GM18507 (cell line): ENCODE measurements at places on chromosomes 4 and X.

- DNase-seq = no peak
These were observed 65.7 kb upstream of the KCNIP4 start for GRCh38 chr4:22014222-22014741.

- DNase-seq = no peak
These were observed 322.9 kb downstream of the RAPGEF2 start for GRCh38 chr4:159425737-159426305.

DNA sequence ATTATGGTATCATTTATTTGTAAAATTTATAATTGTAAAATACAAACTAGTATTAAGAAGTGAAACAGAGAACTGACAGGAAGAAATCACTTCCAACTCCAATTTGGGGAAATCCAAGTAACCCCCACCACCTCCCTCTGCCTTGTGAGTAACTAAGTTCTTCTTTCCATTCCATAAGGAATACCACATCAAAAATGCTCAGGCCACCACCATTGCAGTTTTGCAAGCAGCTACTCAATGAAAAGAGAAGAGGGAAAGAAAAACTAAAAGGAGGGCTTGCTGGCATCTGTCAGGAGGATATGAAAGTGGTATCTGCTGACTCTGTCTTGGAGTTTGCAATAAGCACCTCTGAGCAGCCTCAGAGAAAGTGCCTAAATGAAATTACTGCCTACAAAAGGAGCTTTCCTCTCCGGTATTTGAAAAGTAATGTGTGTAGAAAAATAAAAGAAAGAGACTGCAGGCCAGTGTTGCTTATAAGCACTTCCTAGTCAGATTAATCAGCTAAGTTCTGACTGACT is 228.7 kb downstream of the OPHN1 start:
- DNase-seq = no peak

- DNase-seq = no peak
These were observed 275.8 kb downstream of the PTTG2 start for GRCh38 chr4:38236003-38236402.

DNA sequence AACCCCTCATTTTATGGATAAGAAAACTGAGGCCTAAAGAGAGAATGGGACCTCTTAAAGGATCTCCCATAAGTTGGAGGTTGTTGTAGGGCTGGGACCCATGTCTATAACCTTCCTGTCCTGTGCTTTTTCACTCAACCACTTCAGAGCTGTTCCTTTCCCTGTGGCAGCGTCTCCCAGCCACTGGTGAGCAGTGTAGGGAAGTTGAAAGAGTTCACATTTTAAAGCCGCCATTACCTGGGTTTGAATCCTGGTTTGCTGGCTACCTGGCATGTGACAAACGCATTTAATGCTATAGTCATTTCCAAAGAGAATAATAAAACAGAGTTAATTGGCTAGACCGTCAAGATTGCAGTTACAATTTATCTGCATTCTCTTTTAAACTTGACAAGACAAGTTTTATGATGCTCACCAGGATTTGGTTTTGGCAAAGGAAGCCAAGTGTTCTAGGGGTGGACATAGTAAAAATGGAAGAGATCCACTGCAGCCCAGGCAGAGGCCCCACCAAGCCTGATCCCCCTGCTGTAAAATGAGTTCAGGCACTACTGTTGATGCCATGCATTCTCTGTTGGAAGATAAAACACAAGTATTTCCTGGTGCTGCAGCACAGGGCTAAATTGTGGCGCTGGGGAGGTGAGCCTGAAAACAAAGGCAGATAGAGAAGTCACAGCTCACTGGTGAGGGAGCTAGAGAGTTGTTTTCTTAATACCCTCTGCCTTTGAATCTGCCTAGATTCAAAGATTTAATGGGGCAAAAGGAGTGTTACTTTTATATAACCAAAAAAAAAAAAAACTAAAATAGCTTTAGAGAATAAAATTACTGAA is 218.7 kb downstream of the NWD2 start:
- DNase-seq = no peak

- DNase-seq = no peak
These were observed 892.1 kb upstream of the EPHA5 start for GRCh38 chr4:66562276-66562806.

- DNase-seq = no peak
These were observed 37.9 kb upstream of the SORBS2 start for GRCh38 chr4:185849664-185850550.
